ENCODE measurements at places on chromosomes 12 and 14.

GRCh38 chr12:80187660-80188090 lies 88.3 kb downstream of the OTOGL start:
- DNase-seq, result no peak

GRCh38 chr12:9810671-9811070 lies 16.6 kb upstream of the KLRF1 start:
- DNase-seq, result no peak

DNA sequence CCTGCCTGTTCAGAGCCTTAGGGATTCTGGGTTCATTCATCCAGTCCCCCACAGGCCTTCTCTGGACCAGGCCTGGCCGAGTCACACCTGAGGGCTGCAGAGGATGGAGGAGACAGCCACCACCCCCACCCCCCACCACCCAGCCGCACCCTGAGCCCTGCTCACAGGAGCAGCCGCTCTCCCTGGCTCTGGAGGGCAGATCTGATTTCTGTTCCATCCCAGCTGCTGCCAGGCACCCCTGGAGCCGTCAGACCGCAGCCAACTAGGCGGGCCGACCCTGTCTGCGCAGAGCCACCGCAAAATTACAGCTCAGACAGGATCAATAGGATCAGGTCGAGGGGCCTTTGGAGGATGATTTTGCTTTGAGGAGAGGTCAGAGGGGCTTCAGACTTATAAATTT lies 154.6 kb upstream of the MYL2 start:
- no peak for DNase-seq

DNA sequence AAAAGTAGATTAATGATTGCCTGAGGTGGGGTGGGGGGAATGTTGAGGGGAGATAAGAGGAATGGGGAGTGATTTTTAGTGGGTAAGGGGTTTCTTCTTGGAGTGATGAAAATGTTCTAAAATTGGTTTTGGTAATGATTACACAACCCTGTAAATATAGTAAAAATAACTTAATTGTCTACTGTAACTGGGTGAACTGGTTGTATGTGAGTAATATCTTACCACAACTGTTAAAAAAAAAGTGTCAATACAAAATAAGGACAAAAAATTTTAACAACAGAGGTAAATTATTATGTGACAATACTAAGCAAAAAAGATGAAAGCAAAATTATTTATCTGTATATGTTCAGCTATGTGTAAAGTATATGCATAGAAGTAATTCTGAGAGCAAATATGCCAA lies 86.3 kb upstream of the RASSF8 start:
- DNase-seq, result no peak

DNA sequence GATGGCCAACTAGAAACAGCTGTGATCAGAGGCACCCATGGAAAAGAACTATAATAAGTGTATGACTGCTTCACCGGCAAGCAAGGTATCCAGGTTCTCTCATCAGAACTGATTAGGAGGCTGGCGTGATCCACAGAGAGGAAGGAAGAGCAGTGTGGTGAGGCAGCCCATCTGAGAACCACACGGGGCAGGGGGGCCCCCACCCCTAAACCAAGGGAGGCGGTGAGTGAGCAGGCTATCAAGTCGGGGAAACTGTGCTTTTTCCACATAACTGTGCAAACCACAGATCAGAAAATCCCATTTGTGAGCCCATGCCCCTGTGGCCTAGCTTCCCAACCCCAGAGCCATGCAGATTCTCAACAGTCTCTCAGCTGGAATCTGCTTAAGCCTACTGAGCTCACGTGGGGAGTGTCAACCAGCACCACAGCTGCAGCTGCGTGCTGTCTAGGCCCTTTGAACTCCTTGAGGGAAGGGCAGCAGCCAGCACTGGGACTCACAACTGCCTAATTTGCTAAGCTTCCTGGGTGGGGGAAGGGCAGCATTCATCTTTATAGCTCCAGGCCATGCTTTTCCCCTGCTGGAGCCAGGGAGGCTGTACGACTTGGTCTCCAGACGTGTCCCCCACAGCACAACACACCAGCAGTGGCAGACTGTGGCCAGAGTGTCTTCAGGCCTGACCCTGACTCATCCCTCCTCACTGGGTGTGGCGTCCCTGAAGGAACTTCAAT lies 444.4 kb upstream of the ATP2B1 start:
- no peak for DNase-seq

DNA sequence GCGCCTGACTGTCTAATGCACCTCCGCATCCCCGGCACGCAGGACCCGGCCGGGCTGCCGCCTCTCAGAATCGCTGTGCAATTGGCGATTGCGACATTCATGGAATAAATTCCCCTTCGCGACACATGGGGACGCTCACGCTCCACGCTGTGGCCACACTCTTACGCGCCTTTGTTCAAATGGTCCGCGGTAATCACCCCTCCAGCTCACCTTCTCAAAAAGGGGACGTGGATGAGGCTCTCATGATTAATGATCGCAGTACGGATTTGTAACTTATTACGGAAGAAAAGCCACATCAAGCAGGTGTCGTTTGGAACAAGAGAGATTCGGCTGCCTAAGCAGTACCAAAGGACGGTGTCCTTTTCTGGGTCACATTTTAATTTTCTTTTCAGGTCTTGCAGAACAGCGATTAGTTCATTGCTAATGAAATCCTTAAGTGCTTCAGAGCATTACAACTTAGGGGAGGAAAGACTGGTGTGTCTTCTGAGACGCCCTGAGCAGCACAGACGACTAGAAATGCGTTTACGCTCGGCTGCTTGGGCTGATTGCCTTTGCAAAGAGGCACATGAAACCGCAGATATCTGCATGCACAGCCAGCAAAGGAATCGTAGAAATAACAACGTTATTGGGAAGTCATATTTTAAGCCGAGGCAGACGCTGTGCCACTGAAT lies 37.3 kb upstream of the ADGRD1 start:
- peak; percentile 7 for DNase-seq

DNA sequence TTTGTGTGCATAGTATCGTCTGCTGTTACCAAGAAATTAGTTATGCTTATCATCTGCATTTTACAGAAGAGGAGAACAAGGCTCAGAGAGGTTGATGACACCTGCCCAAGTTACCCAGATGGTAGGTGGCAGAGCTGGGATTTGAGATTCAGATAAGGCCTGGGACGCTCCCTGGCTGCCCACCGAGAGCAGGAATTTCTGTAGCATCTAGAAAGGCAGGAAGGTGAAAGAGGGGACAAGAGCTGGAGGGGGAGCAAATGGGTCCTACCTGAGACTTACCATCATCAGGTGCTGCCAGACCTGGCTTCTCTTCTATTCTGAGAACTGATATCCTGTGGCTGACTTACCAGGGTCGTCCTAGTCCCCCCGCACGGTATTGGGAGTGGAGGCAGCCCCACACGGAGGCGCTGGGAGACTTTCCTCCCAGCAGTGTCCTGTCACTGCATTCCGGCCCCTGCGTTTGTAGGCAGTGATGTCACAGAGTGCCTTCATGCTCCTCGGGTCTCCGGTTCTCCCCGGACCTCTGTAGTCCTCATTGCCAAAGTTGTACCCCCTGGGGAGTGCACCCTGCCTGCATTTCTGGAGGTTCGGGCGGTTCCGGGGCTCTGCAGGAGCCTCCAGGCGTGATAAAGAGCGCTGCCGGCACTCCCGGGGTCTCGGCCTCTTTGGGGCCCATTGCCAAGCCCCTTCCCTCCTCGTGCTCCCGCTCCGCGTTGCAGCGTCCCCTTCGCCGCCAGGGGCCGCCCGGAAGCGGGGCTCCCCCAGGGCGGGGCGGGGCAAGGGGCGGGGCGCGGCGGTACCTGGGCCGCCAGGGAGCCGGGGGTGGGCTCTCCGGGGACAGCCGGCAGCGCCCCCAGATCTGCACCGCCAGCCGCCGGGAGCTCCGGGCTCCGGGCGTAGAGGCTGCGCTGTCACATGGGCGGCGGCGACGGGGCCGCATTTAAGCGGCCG lies at the start of gene CABP1:
CABP1 (plus strand) TSS at position 856 of the 951 bp plus-strand sequence; CDS start at position 916, 60 bp downstream.
- no peak for DNase-seq

DNA sequence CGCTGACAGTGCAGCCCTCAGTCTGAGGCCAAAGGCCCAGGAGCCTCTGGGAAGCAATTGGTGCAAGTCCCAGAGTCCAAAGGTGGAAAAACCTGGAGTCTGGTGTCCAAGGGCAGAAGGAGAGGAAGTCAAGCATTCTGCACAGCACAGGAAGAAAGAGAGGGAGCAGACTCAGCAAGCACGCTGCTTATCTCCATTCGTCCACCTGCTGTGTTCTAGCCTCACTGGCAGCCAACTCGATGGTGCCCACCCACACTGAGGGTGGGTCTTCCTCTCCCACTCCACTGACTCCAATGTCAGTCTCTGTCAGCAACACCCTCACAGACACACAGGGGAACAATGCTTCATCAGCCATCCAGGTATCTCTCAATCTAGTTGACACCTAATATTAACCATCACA lies 38.8 kb downstream of the HELB start:
- DNase-seq, result no peak

Measured in stimulated activated CD4-positive, alpha-beta T cell treated with anti-CD3 and anti-CD28 coated beads, Interleukin-15, amount 100 ng/mL, for 48 hours (primary cell).